ENCODE measurements at places on chromosomes 16 and 17.
A peak's percentile ranks its signal among the peaks of the same experiment; 100 is the strongest.

- no peak for DNase-seq
These were observed 34.4 kb upstream of the CDRT4 start for GRCh38 chr17:15501793-15502192.

DNA sequence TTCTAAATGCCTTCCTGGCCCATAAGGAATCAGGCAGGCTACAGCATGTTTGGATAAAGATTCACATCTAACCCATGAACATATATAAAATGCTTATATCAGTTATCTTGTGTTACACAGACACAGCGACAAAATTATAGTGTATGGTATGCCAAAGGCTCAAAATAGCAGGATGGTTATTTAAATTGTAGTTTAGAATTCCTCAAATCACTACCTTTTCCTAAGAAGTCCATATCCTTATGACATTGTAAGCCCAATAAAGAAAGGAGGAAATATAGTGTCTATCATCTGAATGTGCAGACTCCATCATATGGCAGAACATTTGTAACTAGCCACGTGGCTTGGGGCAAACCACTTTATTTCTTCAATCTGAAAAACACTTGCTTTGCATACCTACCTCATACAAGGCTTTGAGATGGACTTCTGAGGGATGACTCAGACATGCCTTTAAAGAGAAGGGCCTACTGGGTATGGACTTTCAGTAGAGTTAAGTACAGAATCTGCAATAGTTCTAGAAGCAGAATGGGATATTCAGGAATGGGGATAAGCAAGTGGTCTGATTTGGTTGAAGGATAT is 12.1 kb upstream of the DHX8 start:
- no peak for DNase-seq

DNA sequence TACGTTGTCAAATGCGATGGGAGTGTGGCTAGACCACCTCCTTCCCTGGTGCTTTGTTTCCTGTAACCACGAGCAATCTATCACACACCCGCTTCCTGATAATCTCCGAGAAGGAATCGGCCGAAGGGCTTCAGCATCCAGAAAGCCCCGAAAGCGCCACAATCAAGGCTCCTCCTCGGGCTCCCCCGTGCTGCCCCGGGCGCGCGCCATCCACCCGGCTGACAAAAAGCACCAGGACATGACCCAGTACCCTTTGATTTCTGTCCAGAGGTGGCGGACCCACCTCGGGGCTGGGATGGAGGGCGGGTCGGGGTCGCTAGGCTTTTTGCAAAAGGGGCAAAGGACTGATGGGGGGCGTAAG is 743 bp upstream of the ARMC7 start:
- DNase-seq, result no peak

GRCh38 chr17:14302091-14302430 is 1.2 kb downstream of the HS3ST3B1 start:
- DNase-seq, result peak; percentile 56

- peak; percentile 70 for DNase-seq
These were observed 5.6 kb downstream of the CORO6 start for GRCh38 chr17:29617125-29617480.

DNA sequence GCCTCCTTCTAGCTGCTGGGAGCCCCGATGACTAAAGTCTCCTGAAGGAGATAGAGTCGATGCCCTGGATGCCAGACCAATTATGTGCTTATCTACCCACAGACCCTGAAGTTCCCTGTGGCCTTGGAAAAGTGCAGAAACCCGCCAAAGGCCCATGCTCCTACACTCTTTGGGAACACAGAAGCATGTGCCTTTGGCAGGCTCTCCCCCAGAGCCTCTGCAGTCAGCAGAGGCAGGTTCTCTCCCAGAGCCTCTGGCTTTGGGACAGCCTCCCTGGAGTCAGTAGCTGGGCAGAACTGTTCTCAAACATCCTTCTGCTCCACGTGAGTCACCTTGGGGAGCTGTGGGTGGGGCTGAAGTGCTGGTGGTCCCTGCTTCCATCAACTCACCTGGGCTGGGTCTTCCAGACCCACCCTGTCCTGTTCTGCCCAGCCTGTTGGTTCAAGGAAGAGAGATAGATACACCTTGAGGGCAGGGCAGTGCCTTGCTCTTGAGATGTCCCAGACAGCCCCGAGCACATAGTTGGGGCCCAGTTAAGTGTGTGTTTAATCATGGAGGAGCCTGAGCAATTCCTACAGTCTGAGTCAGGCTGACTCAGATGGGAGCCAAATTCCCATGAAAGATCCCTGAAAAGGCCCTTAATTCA is 3.2 kb upstream of the CDK5RAP3 start:
- DNase-seq, result no peak

Data from left hindlimb (tissue), 1 donor.